Natural killer cell (primary cell): ENCODE measurements at places on chromosomes 4 and X.

GRCh38 chrX:6227453-6227835, 1.2 kb downstream of the NLGN4X start:
- no peaks in the 10 kb centered on the region for H3K4me1 ChIP-seq
- H3K4me3 ChIP-seq: no peak overlapping the region
- H3K27ac ChIP-seq: no peak overlapping the region
- no peak for DNase-seq
- H3K36me3 ChIP-seq: no peaks in the 10 kb centered on the region
- peaks cover 3% of the 10 kb centered on the region for H3K27me3 ChIP-seq

GRCh38 chrX:119690921-119691716, 1.8 kb downstream of the SEPTIN6 start:
- H3K27me3 ChIP-seq: no peaks in the 10 kb centered on the region
- no peaks in the 10 kb centered on the region for H3K36me3 ChIP-seq
- H3K27ac ChIP-seq: peak overlapping the region; percentile 75

DNA sequence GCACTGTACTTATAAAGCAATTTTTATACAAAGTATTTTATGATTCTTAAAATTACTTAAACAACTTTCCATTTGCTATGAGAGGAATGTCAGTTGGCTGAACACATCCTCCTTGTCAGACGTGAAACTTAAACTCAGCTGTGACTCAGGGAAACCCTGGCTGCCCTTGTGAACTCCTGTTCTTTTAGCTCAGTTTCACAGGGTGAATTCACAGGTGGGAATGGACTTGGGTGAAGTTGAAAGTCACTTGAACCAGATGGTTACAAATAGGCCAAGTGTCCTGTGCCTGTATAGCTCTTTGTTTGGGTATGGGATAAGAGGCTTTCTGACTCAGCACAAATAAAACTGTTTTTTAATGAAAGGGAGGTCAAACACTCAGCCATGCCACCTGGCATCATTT, 67.4 kb upstream of the FAM47B start:
- H3K4me3 ChIP-seq: no peak overlapping the region
- no peak overlapping the region for H3K27ac ChIP-seq
- no peak for DNase-seq
- no peaks in the 10 kb centered on the region for H3K27me3 ChIP-seq

- H3K27me3 ChIP-seq: no peaks in the 10 kb centered on the region
- no peak overlapping the region for H3K4me3 ChIP-seq
- H3K36me3 ChIP-seq: no peaks in the 10 kb centered on the region
- H3K27ac ChIP-seq: no peak overlapping the region
- peaks cover 2% of the 10 kb centered on the region for H3K4me1 ChIP-seq
Observed at GRCh38 chr4:15735536-15735935, 32.7 kb downstream of the BST1 start.

DNA sequence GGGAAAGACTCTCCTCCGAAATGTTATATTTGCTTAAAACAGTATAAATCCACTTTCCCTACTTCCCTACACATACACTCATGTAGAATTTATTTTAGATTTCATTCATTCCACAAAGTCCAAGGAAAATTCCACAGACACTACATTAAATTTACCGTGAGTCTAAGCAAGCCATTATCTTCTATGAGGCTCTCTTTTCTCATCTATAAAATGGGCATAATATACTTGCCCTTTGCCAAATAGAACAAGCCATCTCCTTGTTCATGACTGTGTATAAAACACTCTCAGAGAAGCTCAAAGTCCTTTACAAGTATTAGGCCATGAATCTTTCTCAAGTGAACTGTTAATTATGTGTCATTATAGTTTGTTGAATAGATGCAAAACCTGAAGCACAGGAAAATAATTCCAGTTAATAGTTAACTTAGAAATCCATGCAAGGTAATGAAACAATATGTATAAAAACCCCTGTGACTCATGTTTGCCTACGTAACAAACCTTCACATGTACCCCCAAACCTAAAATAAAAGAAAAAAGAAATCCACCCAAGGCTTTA, 10.7 kb downstream of the TEC start:
- peaks cover 8% of the 10 kb centered on the region for H3K4me1 ChIP-seq
- no peaks in the 10 kb centered on the region for H3K36me3 ChIP-seq
- no peak overlapping the region for H3K27ac ChIP-seq
- no peaks in the 10 kb centered on the region for H3K27me3 ChIP-seq

DNA sequence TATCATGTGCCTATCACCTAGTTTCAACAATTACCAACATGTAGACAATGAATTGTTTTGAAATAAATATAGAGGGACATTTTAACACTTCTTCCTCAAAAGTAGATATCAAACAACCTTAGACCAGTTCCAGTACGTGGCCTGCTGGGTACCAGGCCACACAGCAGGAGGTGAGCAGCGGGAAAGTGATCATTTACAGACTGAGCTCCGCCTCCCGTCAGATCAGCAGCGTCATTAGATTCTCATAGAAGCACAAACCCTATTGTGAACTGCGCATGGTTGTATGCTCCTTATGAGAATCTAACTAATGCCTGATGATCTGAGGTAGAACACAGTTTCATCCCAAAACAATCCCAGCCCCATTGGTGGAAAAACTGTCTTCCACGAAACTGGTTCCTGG, 6.5 kb downstream of the BBS7 start:
- H3K4me1 ChIP-seq: no peaks in the 10 kb centered on the region
- H3K27me3 ChIP-seq: no peaks in the 10 kb centered on the region
- H3K4me3 ChIP-seq: no peak overlapping the region

DNA sequence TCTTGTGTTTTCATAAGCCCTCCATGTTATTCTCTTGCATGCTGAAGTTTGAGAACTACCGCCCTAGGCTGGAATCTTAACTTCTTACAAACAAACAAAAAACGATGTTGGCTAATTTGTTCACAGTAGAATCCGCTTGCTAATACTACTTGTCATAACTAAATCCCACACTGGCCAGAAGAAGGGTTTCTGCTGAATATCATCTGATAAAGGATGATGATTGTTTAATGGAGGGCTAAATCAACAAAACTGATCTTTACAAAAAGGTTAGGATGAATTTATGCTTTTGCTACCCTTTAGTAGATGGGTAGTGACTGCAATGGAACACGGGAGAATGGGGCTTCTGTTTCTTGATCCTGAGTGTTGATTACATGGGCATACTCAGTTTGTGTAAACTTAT, 42.3 kb downstream of the SPATA4 start:
- H3K27me3 ChIP-seq: no peaks in the 10 kb centered on the region
- DNase-seq: no peak
- no peaks in the 10 kb centered on the region for H3K4me1 ChIP-seq
- H3K4me3 ChIP-seq: no peak overlapping the region
- no peak overlapping the region for H3K27ac ChIP-seq

DNA sequence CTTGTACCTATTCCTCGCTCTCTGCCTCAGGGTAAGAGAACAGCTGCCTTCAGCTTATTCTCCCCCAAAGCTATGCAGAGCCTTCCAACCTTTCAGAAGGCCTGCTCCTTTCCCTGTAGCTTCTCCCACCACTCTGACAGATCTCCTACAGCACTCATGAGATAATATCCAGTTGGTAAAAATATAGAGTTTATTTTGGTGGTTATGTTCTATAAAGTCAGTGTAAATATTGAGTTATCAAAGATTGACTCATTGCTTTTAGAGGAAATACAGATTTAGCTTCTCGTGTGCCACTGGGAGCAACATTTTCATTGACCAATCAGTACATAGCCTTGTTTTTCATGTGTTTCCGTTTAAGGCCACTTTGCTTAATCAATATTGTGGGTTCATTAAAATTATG, 216.2 kb upstream of the TECRL start:
- no peaks in the 10 kb centered on the region for H3K36me3 ChIP-seq
- no peak overlapping the region for H3K4me3 ChIP-seq
- no peak for DNase-seq

GRCh38 chr4:14233126-14233525, 605.6 kb upstream of the BOD1L1 start:
- no peak for DNase-seq
- no peaks in the 10 kb centered on the region for H3K27me3 ChIP-seq
- H3K4me3 ChIP-seq: no peak overlapping the region
- H3K36me3 ChIP-seq: no peaks in the 10 kb centered on the region
- no peak overlapping the region for H3K27ac ChIP-seq

GRCh38 chrX:121641560-121641959, 594.1 kb downstream of the GLUD2 start:
- no peak for DNase-seq
- H3K4me3 ChIP-seq: no peak overlapping the region
- H3K27ac ChIP-seq: no peak overlapping the region

DNA sequence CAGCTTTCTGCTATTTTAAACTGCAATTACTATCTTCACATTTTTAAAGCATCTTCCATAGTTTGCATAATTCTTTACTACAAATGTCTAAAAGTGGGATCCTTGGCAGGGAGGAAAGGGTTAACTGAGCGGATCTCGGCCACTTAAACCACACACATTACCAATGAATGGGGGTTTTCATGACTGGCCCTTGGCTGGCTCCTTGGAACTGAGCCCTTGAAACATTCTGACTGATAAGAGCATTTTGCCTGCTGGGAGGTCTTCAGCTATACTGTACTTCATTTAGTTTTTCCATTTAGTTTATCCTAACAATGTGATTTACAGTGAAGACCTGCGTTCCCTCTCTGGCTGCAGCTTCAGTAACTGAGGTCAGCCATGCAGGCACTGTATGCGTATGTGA, 31.7 kb upstream of the MFAP3L start:
- no peak overlapping the region for H3K27ac ChIP-seq
- H3K4me1 ChIP-seq: no peaks in the 10 kb centered on the region
- no peak overlapping the region for H3K4me3 ChIP-seq
- no peaks in the 10 kb centered on the region for H3K27me3 ChIP-seq
- no peaks in the 10 kb centered on the region for H3K36me3 ChIP-seq

GRCh38 chr4:77802402-77802801, 16.8 kb downstream of the CNOT6L start:
- H3K4me3 ChIP-seq: no peak overlapping the region
- H3K27me3 ChIP-seq: no peaks in the 10 kb centered on the region
- H3K27ac ChIP-seq: peak overlapping the region; percentile 25
- peaks cover 3% of the 10 kb centered on the region for H3K36me3 ChIP-seq
- DNase-seq: no peak
- H3K4me1 ChIP-seq: peaks cover 42% of the 10 kb centered on the region

GRCh38 chr4:187711586-187711985, 284.0 kb upstream of the ZFP42 start:
- H3K4me1 ChIP-seq: no peaks in the 10 kb centered on the region
- H3K27ac ChIP-seq: no peak overlapping the region
- no peak for DNase-seq
- no peaks in the 10 kb centered on the region for H3K36me3 ChIP-seq
- H3K27me3 ChIP-seq: no peaks in the 10 kb centered on the region

GRCh38 chr4:17500574-17500973, 11.3 kb downstream of the QDPR start:
- H3K27ac ChIP-seq: no peak overlapping the region
- no peaks in the 10 kb centered on the region for H3K27me3 ChIP-seq
- DNase-seq: no peak

- H3K27ac ChIP-seq: no peak overlapping the region
- DNase-seq: no peak
- no peak overlapping the region for H3K4me3 ChIP-seq
- no peaks in the 10 kb centered on the region for H3K27me3 ChIP-seq
- no peaks in the 10 kb centered on the region for H3K36me3 ChIP-seq
Observed at GRCh38 chr4:88960576-88960975, 96.4 kb downstream of the FAM13A start.

DNA sequence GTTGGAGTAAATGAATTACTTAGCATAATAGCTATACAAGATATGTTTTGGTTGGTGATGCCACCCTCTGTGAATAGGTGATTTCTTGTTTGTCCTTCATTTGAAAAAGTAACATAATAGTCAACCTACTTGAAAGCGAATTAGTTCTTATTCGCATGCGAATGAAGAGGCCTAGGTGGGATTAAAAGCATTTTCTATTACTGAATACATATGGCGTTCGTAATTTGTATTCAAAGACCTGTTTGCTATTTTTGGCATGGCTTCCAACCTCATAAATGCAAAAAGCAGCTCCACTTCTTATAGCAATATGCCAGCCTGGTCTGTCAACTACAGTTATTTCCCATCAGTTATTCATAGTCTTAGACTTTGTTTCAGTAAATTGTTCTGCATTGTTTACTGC, 261.3 kb downstream of the TENM3 start:
- H3K4me3 ChIP-seq: no peak overlapping the region
- no peaks in the 10 kb centered on the region for H3K36me3 ChIP-seq

- no peak overlapping the region for H3K4me3 ChIP-seq
- no peaks in the 10 kb centered on the region for H3K27me3 ChIP-seq
- H3K36me3 ChIP-seq: peaks cover 3% of the 10 kb centered on the region
Observed at GRCh38 chrX:10103023-10103422, 53.8 kb upstream of the CLCN4 start.

- no peaks in the 10 kb centered on the region for H3K36me3 ChIP-seq
- H3K4me1 ChIP-seq: peaks cover 30% of the 10 kb centered on the region
- H3K27ac ChIP-seq: no peak overlapping the region
Observed at GRCh38 chrX:71659342-71659741, 8.0 kb upstream of the LOC101059915 start.

DNA sequence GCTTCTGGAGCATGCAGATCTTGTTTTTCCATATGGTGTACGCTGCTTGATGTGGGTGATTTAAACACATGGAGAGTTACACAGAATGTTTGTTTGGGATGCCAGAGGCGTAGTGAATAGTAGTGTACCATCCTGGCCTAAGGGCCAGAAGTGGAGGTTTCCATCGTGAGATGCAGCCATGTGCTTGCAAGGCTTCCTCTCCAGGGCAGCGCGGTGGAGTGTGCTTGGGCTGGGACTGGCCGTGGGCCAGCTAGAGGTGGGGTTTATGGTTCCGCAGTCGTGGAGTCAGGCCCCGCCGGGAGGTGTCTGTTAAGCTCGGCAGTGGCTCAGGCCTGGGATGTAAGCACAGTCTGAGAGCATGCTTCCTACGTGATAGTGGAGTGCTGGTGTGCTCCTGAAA, 14.0 kb downstream of the STOX2 start:
- H3K4me3 ChIP-seq: no peak overlapping the region
- no peak overlapping the region for H3K27ac ChIP-seq

DNA sequence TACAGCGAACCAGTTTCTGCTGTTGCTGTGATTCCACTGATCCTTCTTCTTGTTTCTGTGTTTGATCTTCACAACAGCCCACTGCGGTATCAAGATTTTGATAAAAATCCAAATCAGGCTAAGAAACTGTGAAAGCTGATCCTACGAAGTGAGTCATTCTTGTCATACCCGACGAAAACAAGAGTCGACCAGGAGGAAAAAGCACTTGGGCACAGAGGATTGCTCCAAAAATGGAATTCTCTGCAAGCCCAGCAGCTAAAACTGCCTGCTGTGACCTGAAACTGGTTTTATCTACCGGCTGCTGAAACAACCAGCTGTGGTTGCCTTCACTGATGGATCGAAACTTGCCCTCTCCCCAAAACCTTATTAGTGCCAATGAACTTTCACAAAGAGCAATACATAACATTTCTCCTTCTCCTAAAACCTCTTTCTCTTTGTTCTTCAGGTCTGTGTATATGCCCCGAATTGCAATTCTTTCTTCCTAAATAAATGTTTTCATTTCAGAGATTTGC, 607.0 kb upstream of the PRKX start:
- H3K4me1 ChIP-seq: no peaks in the 10 kb centered on the region
- H3K4me3 ChIP-seq: no peak overlapping the region
- H3K36me3 ChIP-seq: no peaks in the 10 kb centered on the region
- H3K27ac ChIP-seq: no peak overlapping the region

GRCh38 chr4:119209077-119209476, 3.4 kb upstream of the USP53 start:
- no peaks in the 10 kb centered on the region for H3K27me3 ChIP-seq
- H3K4me3 ChIP-seq: no peak overlapping the region
- DNase-seq: peak; percentile 10
- peaks cover 7% of the 10 kb centered on the region for H3K4me1 ChIP-seq
- H3K27ac ChIP-seq: no peak overlapping the region
- no peaks in the 10 kb centered on the region for H3K36me3 ChIP-seq

GRCh38 chr4:95839891-95840290, at the start of gene PDHA2:
TSS of gene PDHA2 (plus strand) at chr4:95840093. CDS start at chr4:95840151, 58 bp downstream.
- no peak for DNase-seq
- H3K27me3 ChIP-seq: no peaks in the 10 kb centered on the region
- no peak within 1 kb of the TSS for H3K27ac ChIP-seq
- no peaks in the 10 kb centered on the region for H3K4me1 ChIP-seq
- no peaks in the 10 kb centered on the region for H3K36me3 ChIP-seq
- no peak within 1 kb of the TSS for H3K4me3 ChIP-seq
